GM12865 (cell line): ENCODE measurements at places on chromosomes 5 and 9.

DNA sequence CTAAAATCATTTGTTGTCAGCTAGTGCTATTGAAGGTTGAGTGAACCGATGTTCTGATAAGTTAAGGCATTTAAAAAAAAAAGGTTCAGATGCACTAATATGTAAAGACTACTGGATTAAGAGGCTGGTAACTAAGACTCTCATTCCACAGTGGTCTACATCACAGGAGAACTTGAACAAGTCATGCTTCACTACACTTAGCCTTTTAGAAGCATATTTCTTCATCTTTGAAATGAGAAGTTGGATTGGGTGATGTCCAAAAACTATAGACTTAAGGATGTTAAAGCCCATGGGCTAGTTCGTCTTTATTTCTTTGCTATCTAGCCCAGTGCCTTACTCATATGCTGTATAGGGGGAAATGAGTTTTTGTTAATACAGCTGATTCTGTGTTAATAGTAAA, 107.2 kb downstream of the NDUFS4 start:
- no peak for DNase-seq

DNA sequence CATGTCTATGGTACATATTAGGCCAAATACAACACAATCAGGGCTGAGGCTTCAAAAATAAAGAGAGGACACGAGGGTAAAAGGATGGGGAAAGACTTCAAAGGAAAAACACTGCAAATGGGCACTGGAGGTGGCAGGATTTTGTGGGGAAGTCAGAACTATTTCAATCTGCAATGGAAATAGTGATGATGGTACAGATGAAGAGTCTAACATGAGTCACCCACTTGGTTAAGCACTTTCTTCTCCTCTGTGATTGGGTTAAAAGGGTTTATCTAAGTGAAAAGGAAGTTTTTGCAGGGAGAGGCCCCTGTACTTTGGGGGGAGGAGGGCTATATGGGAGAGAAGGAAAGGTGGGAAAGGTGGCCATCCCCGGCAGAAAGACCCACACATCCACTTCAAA, 4.5 kb upstream of the SH3GL2 start:
- no peak for DNase-seq

- DNase-seq = no peak
Measured at GRCh38 chr9:12859704-12860251, 85.0 kb downstream of the LURAP1L start.

GRCh38 chr5:38202741-38203140, 55.6 kb upstream of the EGFLAM start:
- no peak for DNase-seq

GRCh38 chr9:89807682-89808075, 202.9 kb downstream of the GADD45G start:
- peak; percentile 9 for DNase-seq

DNA sequence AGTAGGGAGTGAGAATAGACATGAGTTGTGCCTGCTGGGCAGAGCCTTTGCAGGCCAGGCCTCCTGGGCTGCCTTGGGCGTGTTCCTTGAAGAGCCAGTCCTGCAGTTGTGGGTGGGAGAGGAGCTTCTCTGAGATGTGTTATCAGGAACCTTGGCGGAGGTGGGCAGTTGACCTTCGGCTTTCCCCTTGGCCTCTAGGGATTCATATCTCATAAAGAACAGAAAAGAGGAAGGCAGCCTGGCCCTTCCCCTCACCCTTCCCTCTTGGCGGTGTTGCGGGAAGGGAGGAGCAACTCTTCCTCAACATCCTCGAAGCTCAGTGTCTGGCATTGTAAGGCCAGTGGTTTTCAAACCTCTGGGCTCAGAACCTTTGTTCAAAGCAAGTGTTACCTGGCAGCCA, 59.2 kb downstream of the DAPK1 start:
- peak; percentile 46 for DNase-seq

DNA sequence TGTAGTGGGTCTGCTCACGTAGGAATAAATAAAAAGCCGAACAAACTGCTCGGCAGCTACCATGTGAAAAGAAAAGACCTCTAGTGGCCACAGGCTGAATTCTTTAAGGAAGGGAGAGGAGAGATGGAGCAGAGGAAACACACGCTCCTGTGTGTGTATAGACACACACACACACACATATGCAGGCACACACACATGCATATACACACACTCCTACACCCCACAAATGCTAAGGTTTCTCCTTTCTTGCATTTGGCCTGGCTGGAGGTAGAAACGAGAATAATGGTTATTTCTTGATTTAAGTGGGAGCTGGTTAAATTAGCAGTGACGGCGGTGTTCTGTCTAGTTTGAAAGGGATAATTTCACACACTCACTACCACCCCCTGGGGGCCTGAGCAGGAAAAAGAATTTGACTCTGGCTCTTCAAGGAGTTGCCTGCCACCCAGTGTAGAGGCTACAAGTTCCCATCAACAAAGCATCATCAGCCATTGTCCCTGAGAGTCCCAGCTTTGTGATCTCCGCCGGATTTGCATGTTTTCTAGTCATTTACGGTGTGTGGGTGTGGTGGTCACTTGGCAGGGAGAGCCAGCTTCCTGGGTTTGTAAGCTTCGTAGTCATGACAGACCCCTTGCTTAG, at the start of gene INSYN2B:
TSS of gene INSYN2B (minus strand) at position 78 of the 636 bp plus-strand sequence. CDS start 96,597 bp downstream, outside the sequence.
- DNase-seq = peak; percentile 47

DNA sequence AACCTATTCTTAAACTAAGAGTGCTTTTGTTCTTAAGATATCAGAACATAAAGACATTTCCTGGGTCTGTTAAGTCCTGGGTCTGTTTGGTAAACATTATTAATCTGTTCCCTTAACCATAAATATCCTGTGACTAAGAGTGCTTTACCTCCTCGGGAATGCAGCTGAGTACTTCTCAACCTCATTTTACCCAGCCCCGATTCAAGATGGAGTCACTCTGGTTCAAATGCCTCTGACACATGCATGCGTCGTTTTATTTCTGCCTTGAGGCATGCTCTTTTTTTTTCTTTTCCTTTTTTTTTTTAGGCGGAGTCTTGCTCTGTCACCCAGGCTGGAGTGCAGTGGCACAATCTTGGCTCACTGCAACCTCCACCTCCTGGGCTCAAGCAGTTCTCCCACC, 39.8 kb upstream of the FBXL17 start:
- DNase-seq = no peak

DNA sequence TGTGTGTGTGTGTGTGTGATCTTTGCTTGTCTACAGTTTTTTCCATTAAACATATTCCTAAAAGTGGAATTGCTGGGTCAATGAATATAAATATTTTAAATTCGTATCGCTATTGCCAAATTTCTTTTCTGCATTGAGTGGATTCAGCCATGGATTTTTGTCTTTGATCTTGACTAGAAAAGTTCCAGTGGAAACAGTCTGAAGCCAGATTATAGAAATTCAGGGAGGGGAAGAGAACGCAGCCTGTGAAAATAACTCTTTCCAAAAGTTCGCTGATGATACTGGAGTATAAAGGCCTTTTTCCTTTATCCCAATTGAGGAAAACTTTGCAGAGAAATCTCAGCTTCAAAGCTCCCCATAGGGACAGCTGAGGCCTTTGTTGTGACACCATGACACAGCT, 292.3 kb upstream of the CD180 start:
- no peak for DNase-seq

GRCh38 chr5:119304439-119305211, 51.2 kb upstream of the TNFAIP8 start:
- DNase-seq = no peak

GRCh38 chr9:114308361-114308950, 14.4 kb upstream of the ORM1 start:
- no peak for DNase-seq

- DNase-seq = no peak
Measured at GRCh38 chr9:22009506-22009867, 382 bp upstream of the CDKN2B start.

GRCh38 chr9:99352826-99353225, 130.7 kb downstream of the SEC61B start:
- no peak for DNase-seq

- DNase-seq = no peak
Measured at GRCh38 chr9:123356851-123357742, 1.1 kb downstream of the CRB2 start.
